NCI-H1092 treated with DMSO at 0.1 percent for 48 hours (cell line): ENCODE measurements at places on chromosomes 4 and X.

DNA sequence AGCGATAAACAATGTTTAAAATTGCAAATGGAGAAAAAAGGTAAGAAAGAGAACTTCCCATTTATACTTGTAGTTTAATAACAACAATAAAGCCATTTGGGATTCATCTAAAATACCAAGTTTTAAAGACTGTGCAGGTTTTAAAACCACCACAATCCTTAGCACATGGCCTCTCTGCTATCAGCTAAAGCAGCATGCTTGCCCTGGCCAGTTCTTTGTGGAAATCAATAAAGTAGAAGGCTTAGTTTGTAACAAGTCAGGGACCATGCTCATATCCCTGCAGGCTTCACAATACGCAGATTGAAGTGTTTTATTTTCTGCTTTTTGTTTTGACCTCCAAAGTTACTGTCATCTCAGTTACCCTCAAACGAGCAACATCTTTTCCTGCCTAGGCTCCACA, 249.5 kb downstream of the INPP4B start:
- no peak for DNase-seq

GRCh38 chr4:5976431-5976830, 41.8 kb downstream of the C4orf50 start:
- no peak for DNase-seq

- no peak for DNase-seq
These were observed 177.3 kb upstream of the NOCT start for GRCh38 chr4:138838251-138838650.

GRCh38 chrX:143580266-143580665, 55.6 kb downstream of the SLITRK4 start:
- no peak for DNase-seq
